ENCODE measurements at places on chromosomes 13 and 19.

DNA sequence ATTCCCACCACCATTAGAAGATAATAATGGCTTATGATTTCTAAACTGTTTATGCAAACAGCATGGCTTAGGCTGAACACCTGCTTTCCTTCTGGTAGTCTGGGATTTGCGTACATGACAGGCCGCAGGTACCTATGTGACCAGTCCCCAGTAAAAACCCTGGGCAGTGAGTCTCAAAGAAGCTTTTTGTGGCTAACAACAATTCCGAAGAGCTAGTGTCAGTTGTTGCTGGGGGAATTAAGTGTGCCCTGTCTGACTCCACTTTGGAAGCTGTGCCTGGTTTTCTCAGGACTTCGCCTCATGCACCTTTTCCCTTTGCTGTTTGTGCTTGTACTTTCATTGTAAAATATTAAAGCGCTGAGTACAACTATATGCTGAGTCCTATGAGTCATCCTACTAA, 250.2 kb upstream of the MIR17HG start:
- no peak overlapping the region for H3K27ac ChIP-seq
- no peaks in the 10 kb centered on the region for H3K36me3 ChIP-seq
- H3K4me3 ChIP-seq = no peak overlapping the region
- no peaks in the 10 kb centered on the region for H3K4me1 ChIP-seq
- no peaks in the 10 kb centered on the region for H3K27me3 ChIP-seq
- DNase-seq = no peak

- peaks cover 17% of the 10 kb centered on the region for H3K4me1 ChIP-seq
- no peaks in the 10 kb centered on the region for H3K36me3 ChIP-seq
- DNase-seq = no peak
- no peak overlapping the region for H3K4me3 ChIP-seq
Observed at GRCh38 chr19:33624586-33624985, 2.8 kb downstream of the CHST8 start.

GRCh38 chr19:53519446-53519845, 18.5 kb upstream of the ZNF331 start:
- H3K27me3 ChIP-seq = no peaks in the 10 kb centered on the region
- peaks cover 11% of the 10 kb centered on the region for H3K4me1 ChIP-seq
- no peaks in the 10 kb centered on the region for H3K36me3 ChIP-seq
- no peak overlapping the region for H3K4me3 ChIP-seq
- peak overlapping the region; percentile 78 for H3K27ac ChIP-seq
- no peak for DNase-seq

DNA sequence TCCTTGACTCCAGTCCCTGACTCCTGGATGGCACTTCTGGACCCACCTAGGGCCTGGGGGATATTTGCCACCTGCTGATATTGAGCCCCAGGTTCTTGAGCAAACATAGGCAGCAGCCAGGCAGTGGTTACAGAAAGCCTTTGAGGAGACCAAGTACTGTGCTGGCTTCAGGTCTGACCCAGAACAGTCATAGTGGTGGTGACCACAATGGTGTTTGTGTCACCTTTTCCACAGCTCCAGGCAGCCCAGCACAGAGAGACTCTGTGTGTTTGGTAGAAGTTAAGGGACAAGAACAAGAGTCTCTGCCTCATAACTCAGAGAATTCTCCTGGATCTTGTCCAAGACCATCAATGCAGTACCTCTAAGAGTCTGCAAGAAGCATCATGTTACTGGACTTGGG, 14.6 kb upstream of the CLC start:
- H3K4me3 ChIP-seq = no peak overlapping the region
- H3K27ac ChIP-seq = no peak overlapping the region
- DNase-seq = no peak
- no peaks in the 10 kb centered on the region for H3K36me3 ChIP-seq

- no peaks in the 10 kb centered on the region for H3K27me3 ChIP-seq
- DNase-seq = no peak
- no peak overlapping the region for H3K4me3 ChIP-seq
- H3K36me3 ChIP-seq = no peaks in the 10 kb centered on the region
Observed at GRCh38 chr13:60448907-60449510, 52.0 kb downstream of the TDRD3 start.

- no peak for DNase-seq
- H3K4me1 ChIP-seq = peaks cover 11% of the 10 kb centered on the region
- no peak overlapping the region for H3K27ac ChIP-seq
- no peaks in the 10 kb centered on the region for H3K27me3 ChIP-seq
Observed at GRCh38 chr19:1312767-1313694, 27.4 kb downstream of the EFNA2 start.

- no peaks in the 10 kb centered on the region for H3K36me3 ChIP-seq
- H3K4me3 ChIP-seq = peak overlapping the region; percentile 63
- peaks cover 31% of the 10 kb centered on the region for H3K4me1 ChIP-seq
- no peaks in the 10 kb centered on the region for H3K27me3 ChIP-seq
Observed at GRCh38 chr13:21076253-21076652, 14.9 kb upstream of the LATS2 start.

- H3K36me3 ChIP-seq = no peaks in the 10 kb centered on the region
- H3K27me3 ChIP-seq = no peaks in the 10 kb centered on the region
- H3K4me3 ChIP-seq = no peak overlapping the region
- no peak overlapping the region for H3K27ac ChIP-seq
- H3K4me1 ChIP-seq = no peaks in the 10 kb centered on the region
- DNase-seq = no peak
Observed at GRCh38 chr19:43351998-43352746, 1.3 kb upstream of the CD177 start.

GRCh38 chr13:37138169-37138568, 32.7 kb upstream of the CSNK1A1L start:
- H3K27ac ChIP-seq = no peak overlapping the region
- no peaks in the 10 kb centered on the region for H3K27me3 ChIP-seq
- no peaks in the 10 kb centered on the region for H3K36me3 ChIP-seq
- H3K4me1 ChIP-seq = peaks cover 7% of the 10 kb centered on the region
- no peak overlapping the region for H3K4me3 ChIP-seq

- peaks cover 51% of the 10 kb centered on the region for H3K4me1 ChIP-seq
- peak within 1 kb of the TSS; percentile 95 for H3K4me3 ChIP-seq
- no peaks in the 10 kb centered on the region for H3K36me3 ChIP-seq
Observed at GRCh38 chr19:40798683-40799557, at the start of gene EGLN2. Gene EGLN2, plus strand, starts transcription at chr19:40799191. Its CDS starts 1,382 bp downstream, at chr19:40800573.

DNA sequence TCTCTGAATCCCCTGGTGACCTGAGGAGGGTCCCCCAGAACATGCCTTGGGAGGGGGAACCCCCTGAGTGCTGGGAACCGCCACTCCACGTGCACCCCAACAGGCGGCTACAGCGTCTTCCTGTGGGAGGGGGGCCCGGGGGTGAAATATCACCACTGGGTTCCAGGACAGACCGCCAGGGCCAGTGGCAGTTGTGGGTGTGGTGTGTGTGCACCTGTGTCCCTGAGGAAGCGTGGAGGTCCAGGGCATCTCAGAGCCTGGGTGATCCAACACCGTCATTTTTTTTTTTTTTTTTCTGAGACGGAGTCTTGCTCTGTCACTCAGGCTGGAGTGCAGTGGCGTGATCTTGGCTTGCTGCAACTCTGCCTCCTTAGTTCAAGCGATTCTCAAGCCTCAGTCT, 4.2 kb downstream of the ADGRE5 start:
- no peaks in the 10 kb centered on the region for H3K36me3 ChIP-seq
- peak overlapping the region; percentile 56 for H3K4me3 ChIP-seq
- no peaks in the 10 kb centered on the region for H3K27me3 ChIP-seq
- H3K4me1 ChIP-seq = peaks cover 38% of the 10 kb centered on the region
- DNase-seq = no peak
- H3K27ac ChIP-seq = peak overlapping the region; percentile 63

- no peaks in the 10 kb centered on the region for H3K27me3 ChIP-seq
- no peak within 1 kb of the TSS for H3K27ac ChIP-seq
- H3K4me3 ChIP-seq = no peak within 1 kb of the TSS
- no peaks in the 10 kb centered on the region for H3K36me3 ChIP-seq
- H3K4me1 ChIP-seq = peaks cover 8% of the 10 kb centered on the region
Observed at GRCh38 chr19:3932931-3933810, at the start of gene NMRK2. Gene NMRK2, plus strand, starts transcription at chr19:3933069. Its CDS starts 603 bp downstream, at chr19:3933672.

GRCh38 chr13:35549481-35549880, 73.0 kb upstream of the MAB21L1 start:
- no peak for DNase-seq
- H3K36me3 ChIP-seq = no peaks in the 10 kb centered on the region
- no peak overlapping the region for H3K4me3 ChIP-seq
- no peak overlapping the region for H3K27ac ChIP-seq

GRCh38 chr19:4594201-4594600, 34.7 kb upstream of the SEMA6B start:
- H3K4me3 ChIP-seq = no peak overlapping the region
- H3K36me3 ChIP-seq = no peaks in the 10 kb centered on the region
- H3K27me3 ChIP-seq = peaks cover 3% of the 10 kb centered on the region
- H3K4me1 ChIP-seq = peaks cover 7% of the 10 kb centered on the region
- no peak overlapping the region for H3K27ac ChIP-seq

DNA sequence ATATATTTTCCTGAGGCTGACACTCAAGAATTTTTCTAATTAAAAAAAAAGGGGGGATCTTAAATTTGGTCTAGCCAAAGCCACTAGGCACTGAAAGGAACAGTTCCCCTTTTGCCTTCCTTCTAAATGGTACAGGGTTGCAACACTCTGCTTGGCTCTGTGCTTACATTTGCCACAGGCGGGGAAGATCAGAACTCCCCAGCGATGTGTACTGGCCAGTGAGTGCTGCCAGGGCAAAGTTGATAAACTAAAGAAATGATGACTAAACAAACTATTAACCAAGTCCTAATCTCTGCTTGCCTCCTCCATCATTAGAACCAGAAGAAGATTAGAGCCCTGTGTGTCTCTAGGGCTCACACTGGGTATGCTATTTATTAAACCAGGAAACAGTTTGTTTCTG, 75.3 kb upstream of the SCEL start:
- no peaks in the 10 kb centered on the region for H3K36me3 ChIP-seq
- no peaks in the 10 kb centered on the region for H3K27me3 ChIP-seq
- H3K4me3 ChIP-seq = no peak overlapping the region
- H3K4me1 ChIP-seq = no peaks in the 10 kb centered on the region
- no peak overlapping the region for H3K27ac ChIP-seq
- DNase-seq = no peak

DNA sequence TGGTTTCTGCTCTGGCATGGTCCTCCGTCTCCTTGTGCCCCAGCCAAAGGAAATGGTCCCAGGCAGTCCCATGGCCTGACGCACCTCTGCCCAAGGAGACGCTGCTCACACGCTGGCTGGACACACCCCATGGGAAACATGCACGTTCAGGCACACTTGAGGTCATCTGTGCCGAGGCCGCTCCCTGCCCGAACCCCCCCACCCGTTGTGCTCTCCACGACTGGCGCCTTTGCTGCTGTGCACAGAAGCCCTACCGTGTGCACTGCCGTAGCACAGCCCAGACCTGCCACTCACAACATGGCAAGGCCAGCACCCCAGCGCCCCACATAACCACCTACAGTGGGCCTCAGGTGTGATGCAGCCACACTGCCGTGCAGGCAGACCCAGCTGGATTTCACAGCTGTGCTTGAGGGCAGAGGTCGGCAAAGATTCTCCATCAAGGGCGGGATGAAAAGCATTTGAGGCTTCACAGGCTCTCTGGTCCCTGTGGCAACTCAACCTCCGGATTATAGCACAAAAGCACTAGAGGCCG, 65.7 kb downstream of the SPACA7 start:
- no peak for DNase-seq
- peaks cover 7% of the 10 kb centered on the region for H3K4me1 ChIP-seq
- no peaks in the 10 kb centered on the region for H3K27me3 ChIP-seq
- H3K36me3 ChIP-seq = no peaks in the 10 kb centered on the region
- H3K27ac ChIP-seq = no peak overlapping the region
- no peak overlapping the region for H3K4me3 ChIP-seq

- peak within 1 kb of the TSS; percentile 90 for H3K27ac ChIP-seq
- peak within 1 kb of the TSS; percentile 87 for H3K4me3 ChIP-seq
- H3K27me3 ChIP-seq = no peaks in the 10 kb centered on the region
- no peaks in the 10 kb centered on the region for H3K36me3 ChIP-seq
Observed at GRCh38 chr19:2015608-2015950, at the start of gene BTBD2. Gene BTBD2, minus strand, starts transcription at chr19:2015714. Its CDS starts 11 bp downstream, at chr19:2015703.

GRCh38 chr13:39463611-39464010, 139.4 kb downstream of the LHFPL6 start:
- DNase-seq = no peak
- no peak overlapping the region for H3K27ac ChIP-seq
- H3K4me3 ChIP-seq = no peak overlapping the region
- peaks cover 24% of the 10 kb centered on the region for H3K4me1 ChIP-seq

DNA sequence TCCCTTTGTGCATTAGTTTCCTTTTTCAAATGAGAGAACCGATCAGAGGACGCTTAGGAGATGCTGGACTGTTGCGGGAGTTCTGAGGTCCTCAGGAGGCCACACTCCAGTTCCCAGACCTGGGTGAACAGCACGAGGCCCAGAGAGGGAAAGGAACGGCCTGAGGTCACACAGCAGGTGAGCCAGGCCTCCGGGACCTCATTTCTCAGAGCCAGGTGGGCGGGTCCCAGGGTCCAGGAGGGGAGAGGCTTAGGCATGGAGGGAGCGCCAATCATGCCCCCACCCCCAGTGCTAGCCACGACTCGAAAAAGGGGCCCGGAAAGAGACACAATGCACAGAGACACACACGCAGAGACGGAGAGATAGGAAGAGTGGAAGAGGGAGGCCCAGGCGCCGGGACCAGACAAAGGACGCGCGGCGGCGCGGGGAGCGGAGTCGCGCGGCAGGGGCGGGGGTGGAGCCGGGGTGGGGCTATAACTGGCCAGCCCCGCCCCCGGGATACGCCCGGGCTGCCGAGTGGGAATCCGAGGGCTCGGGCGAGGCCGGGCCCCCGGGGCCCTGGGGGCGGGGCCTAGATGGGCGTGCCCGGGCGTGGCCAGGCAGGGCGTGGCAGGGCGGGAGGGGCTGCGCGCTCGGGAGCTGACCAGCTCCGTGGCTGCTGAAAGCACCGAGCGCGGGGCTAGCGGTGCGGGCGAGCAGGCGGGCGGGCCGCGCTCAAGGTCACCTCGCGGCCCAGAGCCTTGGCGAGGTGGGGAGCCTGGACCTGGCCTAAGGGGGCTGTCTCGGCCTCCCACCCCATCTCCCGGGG, 1.6 kb downstream of the ELAVL3 start:
- H3K4me1 ChIP-seq = peaks cover 37% of the 10 kb centered on the region
- H3K27ac ChIP-seq = no peak overlapping the region
- no peak for DNase-seq
- no peaks in the 10 kb centered on the region for H3K27me3 ChIP-seq
- no peaks in the 10 kb centered on the region for H3K36me3 ChIP-seq

DNA sequence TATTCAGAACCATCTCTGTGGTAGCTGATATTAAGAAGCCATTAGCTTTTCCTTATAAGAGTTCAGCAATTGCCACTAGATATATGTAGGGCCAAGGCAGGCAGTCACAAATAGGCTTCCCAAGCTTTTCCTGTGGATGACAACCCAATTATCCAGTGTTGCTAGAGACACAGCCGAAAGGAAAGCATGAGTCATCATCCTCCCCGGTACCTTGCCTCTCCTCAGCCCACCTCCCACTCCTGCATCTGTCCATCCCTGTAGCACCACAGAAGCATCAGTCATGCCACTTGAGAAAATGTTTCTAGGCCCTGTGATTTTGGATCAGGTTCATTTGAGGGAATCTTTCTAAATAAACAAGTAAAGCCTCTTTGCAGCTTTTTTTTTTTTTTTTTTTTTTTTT, 204.3 kb downstream of the DNAJC15 start:
- H3K27ac ChIP-seq = no peak overlapping the region
- peaks cover under 1% of the 10 kb centered on the region for H3K4me1 ChIP-seq
- H3K4me3 ChIP-seq = no peak overlapping the region
- DNase-seq = no peak
- no peaks in the 10 kb centered on the region for H3K36me3 ChIP-seq
- H3K27me3 ChIP-seq = no peaks in the 10 kb centered on the region

- H3K27ac ChIP-seq = no peak overlapping the region
- H3K4me3 ChIP-seq = no peak overlapping the region
- H3K27me3 ChIP-seq = no peaks in the 10 kb centered on the region
- no peaks in the 10 kb centered on the region for H3K4me1 ChIP-seq
- DNase-seq = no peak
- H3K36me3 ChIP-seq = no peaks in the 10 kb centered on the region
Observed at GRCh38 chr13:32976056-32976805, 40.0 kb upstream of the KL start.

- no peak for DNase-seq
- no peak overlapping the region for H3K27ac ChIP-seq
Observed at GRCh38 chr13:90197722-90198121, 1149.8 kb upstream of the MIR17HG start.
